ENCODE measurements at places on chromosomes 4 and X.

GRCh38 chr4:82293304-82293703, 80.5 kb downstream of the HNRNPD start:
- no peak for DNase-seq

DNA sequence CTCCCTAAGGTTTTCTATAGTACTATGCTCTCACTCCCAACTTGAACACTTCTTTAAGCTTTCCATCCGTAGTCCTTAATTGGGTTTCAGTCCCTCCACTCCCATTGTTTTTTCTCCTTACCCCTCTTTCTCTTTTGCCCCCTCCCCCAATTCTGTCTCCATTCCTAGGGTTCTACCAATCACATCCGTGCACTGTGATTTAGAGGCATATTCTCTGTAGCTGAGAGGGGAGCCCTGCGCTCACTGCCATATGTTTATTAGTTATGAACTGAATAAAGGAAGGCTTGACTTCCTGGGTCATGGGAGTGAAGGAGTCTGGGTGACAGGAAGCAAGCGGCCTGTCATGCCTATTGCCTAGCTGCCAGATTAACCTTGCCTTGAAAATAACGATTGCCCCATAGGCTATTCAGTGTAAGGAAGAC, 471 bp downstream of the MCTS1 start:
- no peak for DNase-seq

DNA sequence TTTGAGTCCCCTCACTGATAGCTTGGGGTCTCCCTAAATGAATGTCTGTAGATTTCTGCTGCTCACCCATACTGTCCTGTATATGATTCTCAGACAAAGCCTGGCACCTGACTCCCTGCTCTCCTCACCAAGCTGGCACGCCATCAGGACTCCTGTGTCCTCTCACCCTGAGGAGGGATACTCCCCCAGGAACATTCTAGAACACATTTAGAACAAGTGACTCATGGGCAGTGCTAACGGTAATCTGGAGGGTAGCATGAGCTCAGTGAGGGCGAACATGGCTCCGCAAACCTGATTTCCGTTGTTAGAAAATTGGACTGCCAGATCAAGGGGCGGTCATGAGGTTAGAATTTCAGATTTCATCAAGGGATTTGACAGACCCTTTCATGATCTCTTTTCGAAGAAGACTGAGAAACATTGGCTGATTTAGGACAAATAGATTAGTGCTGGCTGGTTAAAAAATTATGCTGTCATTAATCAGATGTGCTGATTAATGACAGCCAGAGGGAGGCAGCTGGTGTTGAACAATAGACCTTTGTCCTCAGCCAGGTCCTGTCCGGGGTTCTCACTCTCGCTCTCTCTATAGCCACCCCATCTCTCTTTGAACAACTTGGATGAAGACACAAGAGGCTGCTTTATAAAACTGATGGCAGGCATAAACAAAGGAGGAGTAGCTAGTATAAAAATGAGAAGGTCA, 244.3 kb downstream of the PTTG2 start:
- DNase-seq = no peak

- no peak for DNase-seq
Measured at GRCh38 chr4:39415678-39416283, 9.1 kb downstream of the KLB start.

Measured in activated CD8-positive, alpha-beta memory T cell treated with anti-CD3 and anti-CD28 coated beads for 1 hour (primary cell).